ENCODE measurements at places on chromosomes 13 and 19.

DNA sequence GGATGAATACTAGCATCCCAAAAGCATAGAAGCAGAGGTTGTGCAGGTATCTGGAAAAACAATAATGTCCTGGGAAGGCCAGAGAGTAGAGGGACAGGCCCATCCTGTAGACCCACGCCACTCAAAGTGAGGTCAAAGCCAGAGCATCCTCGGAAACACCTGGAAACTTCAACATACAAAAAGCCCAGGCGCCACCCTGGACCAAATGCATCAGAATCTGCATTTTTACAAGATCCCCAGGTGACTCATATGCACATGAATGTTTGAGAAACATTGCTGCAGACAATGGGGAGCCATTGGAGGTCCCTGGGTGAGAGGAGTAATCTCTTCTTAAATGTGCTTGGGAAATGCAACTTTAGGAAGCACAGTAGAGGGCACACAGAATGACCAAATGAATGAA, 684.1 kb downstream of the DIAPH3 start:
- no peak for DNase-seq

GRCh38 chr19:1243768-1244692, 2.5 kb downstream of the ATP5F1D start:
- peak; percentile 94 for DNase-seq

GRCh38 chr19:1217366-1217765, 11.8 kb downstream of the STK11 start:
- no peak for DNase-seq

DNA sequence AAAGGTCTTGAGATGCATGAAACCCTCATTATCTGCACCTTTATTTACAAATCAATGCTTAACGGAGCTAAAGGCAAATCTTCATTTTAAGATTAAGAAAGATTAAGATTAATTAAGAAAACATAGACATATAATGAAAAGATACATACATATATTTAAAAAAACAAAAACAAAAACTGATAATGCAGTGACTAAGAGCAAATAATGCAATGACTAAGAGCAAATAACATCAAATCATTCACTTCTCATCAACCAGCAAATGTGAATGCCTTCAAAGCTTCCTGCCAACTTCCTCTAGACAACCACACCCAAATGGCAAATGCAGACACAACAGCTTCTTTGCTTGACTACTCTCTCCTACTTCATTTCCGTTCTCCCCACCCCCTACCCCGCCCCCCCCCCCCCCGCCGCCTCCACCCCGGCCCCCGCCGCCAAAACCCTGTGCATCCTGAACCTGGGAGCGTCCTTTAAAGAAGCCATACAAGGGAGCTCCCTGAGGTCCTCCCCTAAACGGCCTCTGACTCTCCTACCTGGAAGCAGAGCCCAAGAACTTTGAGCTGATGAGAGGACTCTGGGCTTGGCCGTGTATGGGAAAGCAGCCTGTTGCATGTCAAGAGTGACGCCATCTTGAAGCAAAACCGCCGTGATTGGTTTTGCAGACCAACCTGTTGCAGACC, 24.5 kb downstream of the TEX101 start:
- DNase-seq, result no peak

GRCh38 chr19:48183356-48183755, 12.9 kb downstream of the ZSWIM9 start:
- no peak for DNase-seq

DNA sequence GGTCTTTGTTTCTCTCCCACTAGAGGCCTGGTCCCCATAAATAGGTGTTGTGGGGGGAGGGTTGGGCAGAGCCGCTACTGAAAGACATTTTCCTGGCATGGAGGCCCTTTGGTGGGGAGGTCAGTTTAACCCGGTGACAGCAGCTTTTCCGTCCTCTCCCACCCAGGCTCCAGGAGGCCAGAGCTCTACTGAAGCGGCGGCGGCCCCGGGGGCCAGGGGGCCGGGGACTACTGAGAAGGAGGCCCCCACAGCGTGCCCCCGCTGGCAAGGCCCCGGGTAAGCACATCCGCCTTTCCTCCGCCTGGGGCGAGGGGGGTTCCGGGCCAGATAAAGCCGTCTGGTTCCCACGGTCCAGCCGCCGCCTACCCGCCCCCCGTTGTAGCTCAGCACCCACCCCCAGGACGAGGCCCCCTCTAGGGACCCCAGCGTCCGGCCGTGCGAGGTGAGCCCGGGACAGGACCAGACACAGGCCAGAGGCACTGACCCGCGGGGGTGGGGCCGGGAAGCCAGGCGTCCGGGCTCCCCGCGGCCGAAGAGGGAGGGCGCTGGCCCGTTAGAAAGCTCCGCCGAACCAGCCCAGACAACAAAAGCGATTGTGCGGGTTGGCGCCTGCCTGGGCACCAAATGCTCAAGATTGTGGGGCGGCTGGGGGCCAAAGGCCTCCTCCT, 1.1 kb upstream of the LTBP4 start:
- no peak for DNase-seq

GRCh38 chr13:76790526-76790925, 95.7 kb downstream of the KCTD12 start:
- no peak for DNase-seq

DNA sequence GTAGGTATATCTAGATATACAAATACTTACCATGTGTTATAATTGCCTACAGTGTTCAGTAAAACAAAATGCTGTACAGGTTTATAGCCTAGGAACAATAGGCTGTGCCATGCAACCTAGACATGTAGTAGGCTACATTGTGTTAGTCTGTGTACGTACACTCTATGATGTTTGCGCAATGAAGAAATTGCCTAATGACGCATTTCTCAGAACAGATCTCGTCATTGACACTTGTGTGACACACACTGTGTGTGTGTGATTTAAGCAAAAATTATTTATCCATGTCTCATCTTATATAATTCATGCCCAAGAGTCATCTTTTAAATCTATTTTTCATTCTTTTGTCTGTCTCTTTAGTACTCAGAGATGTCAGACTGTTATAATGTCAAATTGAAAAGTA, 1888.8 kb upstream of the PCDH20 start:
- DNase-seq, result no peak

- DNase-seq, result no peak
Observed at GRCh38 chr13:33284916-33285315, 639 bp downstream of the STARD13 start.

DNA sequence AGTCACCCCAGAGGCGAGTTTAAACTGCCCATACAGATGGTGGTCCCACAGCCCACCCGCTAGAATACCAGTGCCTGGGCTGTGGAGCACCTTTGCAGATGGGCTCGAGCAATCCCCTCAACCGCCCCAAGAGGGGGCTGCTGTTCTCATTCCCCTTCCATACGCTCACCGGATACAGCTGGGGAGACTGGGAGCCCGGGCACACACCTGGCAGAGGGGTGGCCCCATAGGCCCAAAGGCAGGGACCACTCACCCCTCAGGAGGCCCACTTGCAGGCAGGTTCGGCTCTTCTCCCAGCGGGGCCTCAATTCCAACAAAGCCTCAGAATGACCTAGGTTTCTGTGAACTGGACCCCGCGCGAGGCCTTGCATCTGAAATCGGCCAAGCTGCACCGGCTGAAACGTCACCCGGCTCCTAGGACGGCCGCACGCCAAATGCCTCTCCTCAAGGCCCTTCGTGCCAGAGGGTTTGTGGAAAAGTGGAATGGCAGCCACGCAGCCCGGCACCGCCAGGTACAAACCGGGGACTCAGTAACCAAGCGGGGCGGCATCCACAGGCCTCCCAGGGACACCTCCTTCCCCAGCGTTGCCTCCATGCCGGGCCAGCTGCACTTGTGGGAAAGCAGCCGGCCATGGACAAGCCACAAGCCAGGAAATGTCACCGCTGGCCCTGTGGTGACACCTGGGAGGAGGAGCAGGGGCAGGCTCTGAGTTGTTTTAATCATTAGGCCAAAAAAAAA, 18.7 kb downstream of the MLLT1 start:
- no peak for DNase-seq

GRCh38 chr19:29724102-29724641, 9.1 kb upstream of the C19orf12 start:
- DNase-seq, result no peak

GRCh38 chr19:13684021-13684420, 80.3 kb upstream of the MRI1 start:
- DNase-seq, result no peak

- no peak for DNase-seq
Observed at GRCh38 chr13:74466864-74467263, 332.7 kb upstream of the KLF12 start.

DNA sequence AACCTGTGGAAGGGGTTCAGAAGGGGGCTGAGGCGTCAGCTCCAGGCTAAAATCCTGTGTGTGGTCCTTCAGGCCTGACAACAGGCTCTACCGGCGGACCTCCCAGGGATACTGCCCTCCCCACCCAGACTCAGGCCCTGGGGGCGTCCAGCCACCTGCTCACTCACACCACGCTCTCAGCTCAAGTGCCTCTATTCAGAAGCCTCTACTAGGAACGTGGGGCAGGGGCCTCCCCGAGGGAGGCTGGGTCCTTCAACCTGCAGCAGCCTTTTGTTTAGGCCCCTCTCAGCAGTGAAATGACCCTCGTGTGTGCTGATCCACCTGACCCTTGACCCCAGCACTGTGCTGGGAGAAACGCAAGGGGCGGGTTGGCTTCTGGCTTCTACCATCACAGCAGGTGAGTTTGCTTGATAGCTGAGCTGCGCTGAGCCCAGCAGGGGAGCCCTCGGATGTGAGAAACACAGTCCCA, 10.6 kb downstream of the PLPP2 start:
- no peak for DNase-seq

- no peak for DNase-seq
Observed at GRCh38 chr19:812049-812746, 9.6 kb downstream of the PLPPR3 start.

GRCh38 chr13:100506600-100507422, 81.8 kb downstream of the GGACT start:
- DNase-seq, result no peak

GRCh38 chr19:18393836-18394235, 3.6 kb downstream of the LRRC25 start:
- DNase-seq, result no peak

DNA sequence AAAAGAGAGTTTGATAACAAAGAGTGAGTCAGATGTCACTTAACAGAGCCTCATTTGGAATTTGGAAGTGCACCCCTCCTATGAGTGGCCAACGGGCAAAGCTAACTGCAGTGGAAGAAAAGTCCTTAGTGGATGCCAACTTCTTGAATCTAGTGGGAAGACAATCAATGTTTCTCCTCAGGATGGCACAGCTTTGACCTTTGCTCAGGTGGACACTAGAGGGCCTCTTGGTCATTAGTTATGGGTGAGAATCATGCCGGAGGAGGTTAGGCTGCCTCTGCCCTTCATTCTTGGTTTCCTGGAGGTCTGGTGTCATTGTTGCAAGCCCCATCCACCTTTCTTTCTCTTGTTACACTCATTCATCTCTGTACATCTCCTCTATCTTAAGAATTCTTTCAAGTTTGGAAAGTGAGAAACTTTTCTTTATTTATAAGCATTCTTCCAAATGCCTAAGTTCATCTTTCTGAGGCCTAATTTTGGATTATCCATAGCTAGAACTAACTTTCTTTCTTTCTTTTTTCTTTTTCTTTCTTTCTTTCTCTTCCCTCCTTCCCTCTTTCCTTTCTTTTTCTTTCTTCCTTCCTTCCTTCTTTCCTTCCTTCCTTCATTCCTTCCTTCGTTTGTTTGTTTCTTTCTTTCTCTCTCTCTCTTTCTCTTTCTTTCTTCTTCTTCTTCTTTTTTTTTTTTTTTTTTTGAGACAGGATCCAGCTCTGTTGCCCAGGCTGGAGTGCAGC, 327.2 kb upstream of the TSHZ3 start:
- no peak for DNase-seq

- DNase-seq, result no peak
Observed at GRCh38 chr19:4258181-4258580, 11.3 kb downstream of the YJU2 start.

GRCh38 chr19:35704218-35704617, at the start of gene ZBTB32:
TSS of gene ZBTB32 (plus strand) at chr19:35704558. CDS start at chr19:35714627, 10,069 bp downstream.
- no peak for DNase-seq

DNA sequence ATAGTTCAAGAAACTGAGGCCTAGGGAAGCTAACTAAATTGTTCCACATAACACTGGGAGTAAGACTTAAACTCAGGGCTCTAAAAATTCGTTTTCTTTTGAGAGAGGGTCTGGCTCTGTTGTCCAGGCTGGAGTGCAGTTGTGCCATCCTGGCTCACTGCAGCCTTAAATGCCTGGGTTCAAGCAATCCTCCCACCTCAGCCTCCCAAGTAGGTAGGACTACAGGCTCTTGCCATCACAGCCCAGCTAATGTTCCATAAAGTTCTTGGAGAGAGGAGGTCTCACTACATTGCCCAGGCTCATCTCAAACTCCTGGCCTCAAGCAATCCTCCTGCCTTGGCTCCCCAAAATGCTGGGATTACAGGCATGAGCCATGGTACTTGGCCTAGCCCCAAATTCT, 10.7 kb downstream of the ZMYM5 start:
- no peak for DNase-seq

DNA sequence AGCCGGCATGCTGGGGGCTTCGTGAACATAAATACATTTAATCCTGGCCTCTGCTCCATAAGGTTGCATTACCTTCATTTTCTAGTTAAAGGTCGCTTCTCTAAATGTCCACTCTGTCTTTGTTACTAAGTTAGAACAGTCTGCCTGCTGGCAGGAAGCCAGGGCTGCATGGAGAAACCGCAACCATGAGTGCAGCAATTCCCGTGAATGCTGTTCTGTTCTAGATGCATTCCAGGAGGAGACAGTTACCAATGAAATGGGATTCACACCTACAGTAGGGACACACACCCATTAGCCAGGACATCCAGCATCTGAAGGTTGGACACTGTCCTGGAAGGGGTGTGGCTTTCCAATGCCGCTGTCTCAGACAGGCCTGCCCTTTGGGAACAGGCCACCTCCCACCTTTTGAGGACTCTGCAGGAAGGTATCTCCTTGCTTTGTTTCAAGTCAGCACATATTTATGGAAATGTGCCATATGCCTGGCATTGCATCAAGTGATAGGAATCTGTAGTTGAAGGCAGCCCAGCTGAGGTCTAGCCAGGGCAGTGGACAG, 129.7 kb downstream of the SLC7A1 start:
- no peak for DNase-seq

DNA sequence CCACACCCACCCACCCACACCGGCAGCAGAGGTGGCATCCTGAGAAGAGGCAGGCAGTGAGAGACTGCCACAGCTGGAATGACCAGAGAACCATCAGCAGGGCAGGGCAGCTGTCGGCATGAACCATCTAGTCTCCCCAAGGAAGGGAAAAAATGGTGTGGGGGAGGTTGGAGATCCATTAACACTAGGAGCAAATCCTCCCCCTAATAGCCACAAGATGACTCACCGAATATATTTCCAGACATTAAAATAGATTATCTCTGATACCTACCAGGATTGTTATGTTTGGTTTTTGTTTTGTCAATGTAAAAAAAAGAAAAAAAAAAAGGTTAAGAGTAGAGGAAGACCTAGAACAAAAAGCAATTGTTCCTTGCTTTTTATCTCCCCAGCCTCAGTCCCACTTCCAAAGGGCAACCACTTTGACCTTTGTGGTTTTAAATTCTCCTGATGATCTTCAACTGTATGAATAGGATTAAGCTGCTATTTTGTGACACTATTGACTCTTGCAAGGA, 34.2 kb downstream of the THSD1 start:
- no peak for DNase-seq

- DNase-seq, result no peak
Observed at GRCh38 chr19:920051-920864, 3.1 kb downstream of the KISS1R start.

GRCh38 chr13:42168496-42168895, 103.5 kb upstream of the AKAP11 start:
- no peak for DNase-seq

GRCh38 chr13:75321084-75321483, 160.9 kb downstream of the TBC1D4 start:
- DNase-seq, result no peak
